ENCODE measurements at places on chromosomes 4 and X.

- no peak for DNase-seq
Observed at GRCh38 chrX:46645614-46646013, 72.0 kb downstream of the CHST7 start.

DNA sequence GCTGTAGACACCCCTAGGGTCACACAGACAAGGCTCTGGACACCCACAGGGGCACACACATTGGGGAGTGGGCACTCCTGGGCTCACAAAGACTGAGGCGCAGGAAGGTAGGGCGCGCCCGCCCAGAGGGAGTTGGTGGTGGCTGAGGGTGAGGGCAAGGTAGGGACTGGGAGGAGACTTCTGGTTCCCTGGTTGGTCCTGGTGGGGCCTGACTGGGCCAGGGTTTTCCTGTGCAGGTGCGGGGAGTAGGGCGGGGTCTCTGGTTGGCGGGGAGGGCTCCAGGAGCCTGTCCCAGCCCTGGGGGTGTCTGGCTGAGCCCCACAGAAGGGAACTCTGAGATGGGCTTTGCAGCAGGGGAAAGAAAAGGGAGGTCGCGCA is 6.7 kb upstream of the WAS start:
- no peak for DNase-seq

- no peak for DNase-seq
Observed at GRCh38 chrX:23504895-23505294, 162.4 kb upstream of the PRDX4 start.

- no peak for DNase-seq
Observed at GRCh38 chr4:128825226-128825625, 15.7 kb downstream of the JADE1 start.

GRCh38 chrX:19576742-19577141 is 61.4 kb upstream of the MAP3K15 start:
- DNase-seq = no peak

DNA sequence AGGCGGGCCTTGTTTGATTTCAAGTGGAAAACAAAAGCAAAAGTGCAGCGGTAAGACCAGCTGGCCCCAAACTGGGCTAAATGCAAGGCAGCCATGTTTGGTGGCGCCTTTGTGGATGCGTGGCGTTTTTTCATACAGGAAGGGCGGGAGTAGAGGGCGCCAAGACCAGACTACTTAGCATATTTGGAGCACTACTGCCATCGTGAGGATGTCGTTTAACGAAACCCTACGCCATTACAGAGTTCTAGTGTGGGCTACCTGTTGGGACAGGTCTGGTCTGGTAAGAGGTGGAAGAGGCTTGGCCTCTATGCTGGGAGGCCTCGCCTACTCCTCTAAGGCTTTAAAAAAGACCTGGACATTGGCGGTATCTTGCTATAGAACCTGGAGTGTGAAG is 230.7 kb upstream of the STK26 start:
- no peak for DNase-seq

GRCh38 chrX:130563476-130563875 is 161.7 kb downstream of the RBMX2 start:
- no peak for DNase-seq

- DNase-seq = no peak
Observed at GRCh38 chrX:129840344-129840743, 3.3 kb downstream of the ZDHHC9 start.

DNA sequence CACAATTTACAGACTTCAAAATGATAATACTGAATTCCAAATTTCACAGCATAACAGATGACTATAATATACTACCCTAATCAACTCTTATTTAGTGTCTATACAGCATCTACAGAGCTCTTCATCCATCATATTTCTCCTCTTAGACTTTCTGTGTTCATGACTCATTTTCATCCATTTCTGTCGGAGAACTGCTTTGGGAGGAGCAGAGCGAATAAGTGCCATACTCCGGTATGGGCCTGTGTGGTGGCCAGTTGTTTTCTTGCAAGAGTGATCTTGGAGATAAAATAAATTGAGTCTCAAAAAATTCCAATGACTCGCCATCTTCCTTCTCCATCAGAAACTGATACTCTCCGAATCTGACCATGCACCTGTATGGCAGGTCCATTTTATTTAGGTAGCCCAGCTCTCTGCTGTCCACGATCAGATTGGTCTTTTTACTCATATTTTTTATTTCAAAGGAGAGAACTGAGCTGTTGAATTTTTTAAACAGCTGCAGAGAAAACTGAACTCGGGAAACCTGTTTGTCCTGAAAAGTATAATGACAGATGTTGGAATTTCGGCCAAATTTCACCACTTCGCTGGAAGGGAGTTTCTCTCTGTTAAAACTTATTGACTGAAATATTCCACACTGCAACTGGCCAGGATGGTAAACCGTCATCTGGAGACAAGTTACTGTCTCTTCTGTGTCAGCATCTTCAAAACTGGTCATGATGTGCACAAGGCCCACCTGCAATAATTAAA is 7.8 kb downstream of the TIFA start:
- DNase-seq = no peak

GRCh38 chrX:51437521-51437920 is 58.9 kb downstream of the NUDT11 start:
- DNase-seq = no peak

All from stimulated activated CD4-positive, alpha-beta T cell treated with anti-CD3 and anti-CD28 coated beads, Interleukin-1b, Interleukin-23, amount 100 ng/mL, for 1 hour (primary cell).